ENCODE measurements at places on chromosomes 1 and 21.

DNA sequence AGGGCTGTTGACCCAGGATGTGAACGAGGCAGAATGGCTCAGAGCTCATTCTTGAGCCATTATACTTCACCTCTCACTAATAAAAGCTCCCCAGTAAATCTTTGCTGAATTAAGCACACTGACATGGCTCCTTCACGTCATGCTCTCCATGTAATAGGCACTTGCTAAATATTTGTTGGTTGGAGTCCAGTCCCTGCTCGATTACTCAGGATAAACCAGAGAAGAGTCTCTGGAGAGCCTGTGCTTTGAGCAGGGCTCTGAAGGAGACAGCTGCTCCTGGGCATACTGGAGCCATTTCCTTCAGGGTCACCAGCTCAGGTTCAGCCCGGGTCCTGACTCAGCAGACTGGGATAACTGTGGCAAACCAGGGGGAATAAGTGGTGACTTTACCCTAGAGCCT is 46.9 kb downstream of the HLX start:
- no peak for DNase-seq

DNA sequence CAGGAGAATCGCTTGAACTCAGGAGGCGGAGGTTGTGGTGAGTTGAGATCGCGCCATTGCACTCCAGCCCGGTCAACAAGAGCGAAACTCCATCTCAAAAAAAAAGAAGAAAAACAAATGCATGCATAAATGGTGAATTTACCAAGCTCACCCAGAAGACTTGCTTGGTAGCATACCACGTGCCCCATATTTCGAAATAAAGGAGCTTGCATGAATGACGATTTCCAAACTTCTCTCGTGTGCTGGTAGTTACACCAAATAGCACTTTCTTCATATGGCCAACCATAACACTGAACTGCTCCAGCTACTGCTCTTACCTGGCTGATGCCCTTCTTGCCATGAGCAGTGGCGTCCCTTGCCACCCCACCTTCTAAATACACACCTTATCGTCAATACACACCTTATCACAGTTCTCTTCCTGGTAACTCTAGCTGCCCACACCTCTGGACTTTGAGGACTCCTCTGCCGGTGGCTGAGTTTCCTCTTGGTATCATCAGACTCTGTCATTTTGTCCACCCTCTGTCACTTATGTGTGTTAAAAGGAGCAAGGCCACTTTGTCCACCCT is 2.8 kb downstream of the DOP1B start:
- DNase-seq, result peak; percentile 92

- DNase-seq, result no peak
Observed at GRCh38 chr1:67948151-67949080, 102.0 kb downstream of the DIRAS3 start.

- peak; percentile 53 for DNase-seq
Observed at GRCh38 chr21:17758683-17759082, 60.5 kb downstream of the C21orf91 start.

DNA sequence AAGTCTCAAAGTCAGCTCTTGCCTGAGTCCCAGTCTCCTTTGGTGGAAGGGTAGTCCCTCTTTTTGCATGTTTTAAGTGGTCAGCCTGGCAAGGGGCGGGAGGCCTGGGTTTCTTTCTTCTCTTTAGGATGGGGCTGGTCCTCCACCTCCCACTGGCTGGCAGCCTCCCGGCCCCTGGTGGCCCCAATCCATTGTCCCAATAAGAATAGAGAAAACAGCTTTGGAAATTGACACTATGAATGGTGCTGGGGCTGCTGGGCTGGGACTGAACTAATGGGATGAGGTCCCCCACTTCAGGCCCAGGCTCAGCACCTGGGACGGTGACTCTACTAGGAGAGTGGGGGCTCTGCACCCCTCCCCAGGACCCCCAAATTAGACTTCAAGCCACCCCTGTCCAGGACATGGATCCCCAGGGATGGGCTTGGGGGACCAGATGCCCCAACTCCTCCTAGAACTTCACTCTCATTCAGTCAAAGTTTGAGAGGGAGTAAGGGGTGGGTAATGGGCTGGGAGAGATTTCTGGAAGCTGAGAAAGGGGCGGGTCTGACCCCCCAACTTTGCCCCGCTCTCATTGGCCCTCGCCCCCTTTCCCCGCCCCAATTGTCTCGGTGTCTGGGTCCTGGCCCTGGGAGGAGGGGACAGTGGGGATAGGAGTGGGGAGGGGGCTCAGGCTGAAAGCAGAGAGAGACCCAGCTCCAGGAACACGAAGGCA is 18.2 kb downstream of the SLC27A3 start:
- no peak for DNase-seq

DNA sequence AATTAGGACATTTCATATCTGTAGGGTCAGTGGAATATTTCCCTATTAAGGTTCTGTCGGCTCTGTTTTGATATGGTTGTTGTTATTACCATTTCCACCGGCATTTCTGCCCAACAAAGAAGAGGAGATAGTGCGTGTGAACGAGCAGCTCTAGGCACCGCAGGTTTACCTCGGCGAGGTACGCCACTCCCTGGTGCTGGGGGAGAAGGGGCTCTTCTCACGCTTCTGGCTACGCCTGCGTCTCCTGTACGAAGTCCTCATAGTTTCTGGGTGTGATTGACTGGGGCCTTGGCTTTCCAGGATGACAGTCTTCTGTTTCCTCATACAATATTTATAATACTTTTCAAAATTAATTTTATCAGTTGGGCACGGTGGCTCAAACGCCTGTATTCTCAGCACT is 54.4 kb upstream of the DIP2A start:
- DNase-seq, result no peak

DNA sequence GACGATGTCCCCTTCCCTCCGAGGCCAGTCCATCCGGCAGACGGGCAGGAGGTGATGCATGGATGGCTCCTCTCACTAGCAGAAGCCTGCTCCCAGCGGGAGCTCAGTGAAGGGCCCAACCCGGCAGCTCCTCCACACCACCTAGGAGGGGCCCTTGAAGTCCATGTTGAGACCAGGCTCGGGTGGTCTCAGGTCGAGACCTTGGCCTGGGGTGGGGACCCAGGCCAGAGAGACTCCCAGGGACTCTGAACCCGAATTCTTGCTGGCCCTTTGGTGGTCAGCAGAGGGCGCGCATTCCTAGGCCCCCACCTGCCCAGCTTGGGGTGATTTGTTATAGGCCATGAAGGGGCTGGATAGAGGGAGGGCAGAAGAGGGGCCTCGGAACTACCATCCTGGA is 642 bp upstream of the NT5C1A start:
- DNase-seq, result no peak

- DNase-seq, result no peak
Observed at GRCh38 chr1:65105596-65105995, 42.4 kb upstream of the AK4 start.

- DNase-seq, result peak; percentile 26
Observed at GRCh38 chr1:15304708-15305467, 57.9 kb downstream of the FHAD1 start.

DNA sequence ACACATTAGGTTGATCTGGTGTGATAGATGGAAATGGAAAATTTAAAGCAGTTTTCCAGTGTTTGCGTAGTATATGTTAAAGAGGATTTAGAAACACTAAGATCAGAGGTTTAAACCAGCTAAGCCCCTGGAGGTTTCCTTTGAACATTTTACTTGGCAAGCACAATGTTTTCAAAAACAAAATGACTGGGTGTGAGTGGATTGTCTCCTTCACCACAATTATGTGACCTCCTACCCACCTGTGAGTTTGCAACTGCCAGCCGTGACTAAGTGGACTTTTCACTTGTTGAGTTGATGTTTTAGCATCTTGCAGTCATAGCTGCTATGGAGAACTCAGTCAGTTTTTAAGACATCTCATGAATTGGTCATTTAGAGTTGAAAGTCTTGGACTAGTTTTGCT is 4.7 kb downstream of the CCDC190 start:
- DNase-seq, result no peak

GRCh38 chr21:34132926-34133325 is 59.5 kb downstream of the MRPS6 start:
- DNase-seq, result no peak

- no peak for DNase-seq
Observed at GRCh38 chr1:198908995-198909394, 270.2 kb downstream of the PTPRC start.

DNA sequence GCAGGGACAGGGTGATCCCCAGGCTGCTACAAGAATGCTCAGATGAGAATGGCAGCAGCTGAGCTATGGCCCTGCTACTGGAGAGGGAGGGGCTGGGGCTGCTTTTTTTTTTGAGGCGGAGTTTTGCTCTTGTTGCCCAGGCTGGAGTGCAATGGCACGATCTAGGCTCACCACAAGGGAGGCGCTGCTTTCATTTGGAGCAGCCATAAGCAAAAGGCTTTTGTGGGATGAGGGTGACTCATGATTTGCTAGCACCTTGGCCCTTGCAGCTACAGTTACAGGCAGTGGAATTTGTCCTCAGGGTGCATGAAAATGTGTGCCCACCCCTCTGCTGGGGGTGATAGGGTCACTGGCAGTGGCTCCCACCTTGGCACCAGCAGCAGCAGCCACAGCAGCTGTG is 32.4 kb upstream of the CYP4A22 start:
- DNase-seq, result no peak

- DNase-seq, result no peak
Observed at GRCh38 chr21:30839304-30839703, 9.7 kb upstream of the KRTAP7-1 start.

- DNase-seq, result no peak
Observed at GRCh38 chr1:173502104-173502503, 25.0 kb downstream of the PRDX6 start.

GRCh38 chr1:9465640-9466039 is 73.6 kb upstream of the SLC25A33 start:
- DNase-seq, result no peak
